ENCODE measurements at places on chromosomes 3 and 15. TPM values are rescaled to one million over a fixed set of nuclear protein-coding genes. Genes with fewer than 3 reads are reported as not detected.

Gene PIF1
- 2.0 TPM for polyA plus RNA-seq

Gene DAZL
- polyA plus RNA-seq = not detected

Gene TLR9
- not detected for polyA plus RNA-seq

Gene DGKG
- polyA plus RNA-seq = 0.12 TPM

Gene CLDN18
- polyA plus RNA-seq = 128 TPM

Gene TRAT1
- polyA plus RNA-seq = not detected

Measured in stomach (tissue), 19 donors.